ENCODE measurements at places on chromosomes 13 and 19.

GRCh38 chr19:19049406-19049805 lies 14.4 kb upstream of the SLC25A42 start:
- DNase-seq = no peak

DNA sequence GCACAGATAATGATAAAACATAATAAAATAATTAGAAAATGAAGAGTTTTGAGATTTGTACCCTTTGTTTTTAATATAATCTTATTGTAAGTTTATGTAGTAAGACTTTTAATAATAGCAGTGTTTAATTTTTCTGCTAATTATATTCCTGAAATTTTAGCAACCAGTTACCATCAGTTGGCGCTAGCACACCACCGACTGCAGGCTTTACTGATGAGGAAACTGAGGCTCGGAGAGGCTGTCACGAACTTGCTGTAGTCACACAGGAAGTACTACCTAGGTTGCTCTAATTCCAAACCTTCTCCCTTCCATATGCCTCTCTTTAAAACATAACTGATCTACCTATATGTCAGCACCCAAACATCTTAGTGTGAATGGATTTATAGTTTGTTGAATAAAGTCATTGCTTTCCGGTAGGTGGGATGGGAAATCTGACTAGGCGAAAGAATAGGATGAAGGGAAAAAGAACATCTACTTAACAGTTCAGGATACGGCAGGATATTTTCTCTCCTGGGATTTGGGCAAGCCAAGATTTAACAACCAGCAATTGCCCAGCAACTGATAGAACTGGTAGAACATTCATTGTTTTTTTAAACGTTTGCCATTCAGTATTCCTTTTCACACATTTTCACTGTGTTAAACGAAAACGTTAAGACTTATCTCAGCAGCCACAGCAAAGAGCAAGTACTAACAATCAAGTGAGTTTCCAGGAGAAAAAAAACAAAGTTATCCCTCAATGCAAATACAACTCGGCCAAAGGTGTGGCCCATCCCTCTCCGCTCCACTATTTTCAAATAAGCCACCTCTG lies 822 bp upstream of the RFXAP start:
- DNase-seq = no peak

DNA sequence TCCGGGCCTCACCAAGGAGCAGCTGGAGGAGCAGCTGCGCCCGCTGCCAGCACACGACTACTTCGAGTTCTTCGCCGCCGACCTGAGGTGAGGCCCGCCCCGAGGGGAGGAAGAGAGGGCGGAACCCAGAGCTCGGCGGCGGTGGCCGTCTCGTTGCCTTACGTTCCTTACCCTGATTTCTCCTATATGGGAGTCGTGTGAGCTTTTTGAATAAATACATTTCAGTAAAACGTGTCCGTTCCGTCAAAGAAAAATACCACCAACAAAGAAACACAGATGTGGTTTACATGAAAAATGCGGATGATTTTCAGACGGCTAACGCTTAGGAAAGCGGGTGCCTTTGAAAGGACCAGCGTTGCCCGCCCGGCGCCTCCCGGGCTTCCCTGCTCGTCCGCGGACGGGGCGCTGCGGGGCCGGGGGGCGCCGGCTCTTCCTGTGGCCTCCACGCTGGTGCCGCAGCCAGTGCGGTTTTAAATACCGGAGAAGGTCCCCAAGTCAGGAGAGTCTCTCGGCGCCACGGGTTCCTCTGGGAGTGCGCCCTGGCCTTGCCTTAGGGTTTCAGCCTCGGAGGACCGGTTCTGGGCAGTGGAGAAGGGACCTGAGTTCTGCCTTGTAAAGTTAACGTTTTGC lies 755 bp downstream of the UPF3A start:
- DNase-seq = peak; percentile 74

- DNase-seq = no peak
Measured at GRCh38 chr19:30780032-30780431, 407.8 kb downstream of the ZNF536 start.

- DNase-seq = no peak
Measured at GRCh38 chr19:24062190-24062589, 24.8 kb upstream of the ZNF254 start.

DNA sequence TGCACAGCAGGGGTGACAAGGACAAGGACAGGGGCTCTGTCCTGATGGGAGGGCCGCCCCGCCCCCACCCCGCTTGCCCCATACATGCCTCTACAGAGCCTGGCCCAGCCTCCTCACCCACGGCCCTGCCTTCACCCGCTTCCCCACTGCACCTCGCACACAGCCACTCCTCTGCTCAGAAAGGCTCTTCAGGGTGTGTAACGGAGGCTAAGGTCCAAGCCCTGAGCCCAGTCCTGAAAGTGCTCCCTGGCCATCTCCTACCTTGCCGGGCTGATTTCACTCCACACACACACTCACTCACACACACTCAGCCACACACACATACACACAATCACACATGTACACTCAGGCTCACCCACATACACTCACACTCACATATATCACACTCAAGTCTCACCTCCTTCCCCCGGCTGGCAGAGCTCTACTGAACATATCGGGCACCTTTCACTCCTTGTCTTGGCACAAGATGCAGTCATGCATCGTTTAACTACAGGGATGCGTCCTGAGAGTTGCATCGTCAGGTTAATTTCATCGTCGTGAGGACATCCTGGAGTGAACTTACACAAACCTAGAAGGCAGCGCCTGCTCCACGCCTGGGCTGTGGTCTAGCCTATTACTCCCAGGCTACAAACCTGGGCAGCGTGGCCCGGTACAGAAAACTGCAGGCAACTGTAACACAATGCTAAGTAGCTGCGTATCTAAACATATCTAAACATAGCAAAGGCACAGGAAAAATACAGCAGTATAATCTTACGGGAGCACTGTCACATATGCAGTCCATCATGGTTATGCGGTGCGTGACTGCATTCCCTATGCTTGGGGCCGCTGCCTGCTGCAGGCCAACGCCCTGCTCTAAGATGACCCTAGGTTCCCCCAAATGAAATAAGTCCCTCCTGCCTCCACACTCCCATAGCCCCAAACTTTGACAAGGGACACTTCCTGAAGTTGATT lies 13.1 kb downstream of the EPS15L1 start:
- DNase-seq = no peak

DNA sequence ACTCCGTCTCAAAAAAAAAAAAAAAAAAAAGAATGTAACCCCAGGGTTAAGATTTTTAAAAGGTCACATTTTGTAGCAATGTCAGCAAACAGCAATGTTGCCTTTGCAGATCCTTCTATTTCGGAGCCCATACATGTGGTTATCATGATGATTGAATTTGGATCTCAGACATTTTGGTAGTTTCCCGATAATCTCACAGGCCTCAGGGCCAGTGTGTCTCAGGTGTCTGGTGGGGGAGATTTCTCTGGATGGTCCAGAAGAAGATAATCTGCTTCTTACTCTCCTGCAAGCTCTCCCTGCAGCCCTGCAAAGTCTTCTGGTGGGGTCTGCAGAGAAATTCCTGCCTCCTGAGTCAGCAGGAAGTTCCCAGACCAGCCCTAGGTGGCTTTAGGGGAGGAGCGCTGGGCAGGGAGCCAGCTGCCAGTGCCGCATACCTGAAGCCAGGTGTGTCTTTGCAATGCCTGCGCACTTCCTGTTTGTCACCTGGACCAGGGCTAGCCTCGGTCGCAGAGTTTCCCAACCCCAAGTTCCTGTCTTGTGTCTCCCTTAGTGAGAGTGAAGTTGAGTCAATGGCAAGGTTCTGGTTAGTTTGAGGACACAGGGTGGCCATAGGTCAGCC lies 1.4 kb downstream of the SH2D3A start:
- no peak for DNase-seq

GRCh38 chr13:30113983-30114570 lies 193.3 kb downstream of the KATNAL1 start:
- no peak for DNase-seq

GRCh38 chr19:54893406-54893805 lies 12.5 kb upstream of the NCR1 start:
- DNase-seq = no peak

- DNase-seq = no peak
Measured at GRCh38 chr13:51834581-51835171, 10.3 kb downstream of the TMEM272 start.

- DNase-seq = no peak
Measured at GRCh38 chr13:97502181-97502580, 68.2 kb downstream of the RAP2A start.

DNA sequence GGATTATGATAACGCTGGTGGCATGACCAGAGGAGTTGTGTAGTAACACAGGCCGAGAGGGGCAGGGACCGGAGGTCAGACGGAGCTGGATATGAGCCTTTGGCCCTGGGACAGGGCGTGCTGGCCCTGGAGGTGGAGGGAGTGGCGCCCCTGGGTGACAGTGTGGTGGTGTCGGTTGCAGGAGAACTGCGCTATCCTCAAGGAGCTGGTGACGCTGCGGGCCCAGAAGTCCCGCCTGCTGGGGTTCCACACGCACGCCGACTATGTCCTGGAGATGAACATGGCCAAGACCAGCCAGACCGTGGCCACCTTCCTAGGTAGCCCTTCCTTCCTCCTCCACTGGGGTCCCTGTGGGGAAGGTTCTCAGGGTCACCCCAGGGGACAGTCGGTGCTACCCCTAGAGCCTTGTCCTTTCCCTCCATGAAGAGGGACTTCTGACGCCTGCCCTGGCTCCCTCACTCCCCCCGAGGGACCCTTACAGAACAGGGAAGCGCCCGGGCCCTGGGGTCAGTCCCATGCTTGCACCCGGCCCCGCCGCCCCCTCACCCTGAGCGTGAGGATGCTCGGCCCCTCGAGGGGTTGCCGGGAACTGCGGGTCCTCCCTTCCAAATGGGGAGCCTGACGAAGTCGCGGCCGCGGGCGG lies 12.8 kb upstream of the ZNF554 start:
- no peak for DNase-seq

- no peak for DNase-seq
Measured at GRCh38 chr13:113508521-113509254, 18.2 kb upstream of the DCUN1D2 start.

DNA sequence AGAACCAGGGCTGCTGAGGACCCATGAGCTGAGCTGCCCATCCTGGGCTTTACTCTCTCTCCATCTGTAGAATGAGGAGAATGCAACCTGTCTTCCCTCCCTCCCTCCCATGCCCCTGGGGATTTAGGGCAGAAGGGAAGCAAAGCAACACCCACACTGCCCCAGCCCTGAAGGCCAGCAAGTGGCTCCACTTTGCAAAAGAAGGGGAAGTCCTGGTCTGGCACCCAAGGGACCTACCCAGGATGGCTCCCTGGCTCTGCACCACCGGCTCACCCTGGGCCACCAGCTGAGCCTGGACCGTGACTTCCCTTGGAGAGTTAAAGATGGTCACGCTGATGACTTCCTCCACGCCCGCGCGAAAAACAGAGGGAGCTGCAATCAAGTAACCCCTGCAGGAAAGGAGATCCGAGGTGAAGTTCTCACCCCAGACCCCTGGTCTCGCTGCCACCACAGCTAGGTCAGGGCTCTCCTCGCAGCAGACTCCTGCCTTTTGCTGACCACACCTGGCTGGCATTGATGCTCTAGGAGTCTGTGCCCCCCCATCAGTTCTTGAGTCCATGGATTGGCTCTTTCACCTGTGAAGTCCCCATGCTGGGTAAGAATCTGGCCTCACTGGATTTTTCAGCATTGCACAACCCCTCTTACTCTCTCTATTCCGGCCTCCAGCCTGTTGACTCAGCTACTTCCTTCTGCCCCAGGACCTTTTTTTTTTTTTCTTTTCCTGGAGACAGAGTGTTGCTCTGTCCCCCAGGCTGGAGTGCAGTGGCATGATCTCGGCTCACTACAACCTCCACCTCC lies 4.6 kb downstream of the CPAMD8 start:
- peak; percentile 59 for DNase-seq

- DNase-seq = no peak
Measured at GRCh38 chr19:19533841-19534240, 4.2 kb upstream of the CILP2 start.

DNA sequence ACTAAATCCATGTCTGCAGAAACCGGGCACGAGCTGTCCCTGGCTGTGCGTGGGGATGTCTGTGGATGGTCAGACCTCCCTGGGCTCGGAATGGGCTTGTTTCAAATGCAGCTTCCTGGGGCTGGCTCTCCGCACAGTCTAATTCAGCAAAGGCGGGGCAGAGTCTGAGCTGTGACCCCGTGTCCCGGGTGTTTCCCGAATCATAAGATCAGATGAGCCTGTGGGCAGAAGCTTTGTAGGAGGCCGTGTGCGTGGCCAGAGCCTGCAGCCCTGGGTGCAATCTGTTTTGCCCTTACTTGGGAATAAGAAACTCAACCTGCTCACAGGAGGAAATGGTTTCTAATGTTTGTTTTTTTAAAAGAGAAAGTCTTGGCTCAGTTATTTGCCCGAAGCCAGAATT lies 13.9 kb upstream of the GNA11 start:
- no peak for DNase-seq

DNA sequence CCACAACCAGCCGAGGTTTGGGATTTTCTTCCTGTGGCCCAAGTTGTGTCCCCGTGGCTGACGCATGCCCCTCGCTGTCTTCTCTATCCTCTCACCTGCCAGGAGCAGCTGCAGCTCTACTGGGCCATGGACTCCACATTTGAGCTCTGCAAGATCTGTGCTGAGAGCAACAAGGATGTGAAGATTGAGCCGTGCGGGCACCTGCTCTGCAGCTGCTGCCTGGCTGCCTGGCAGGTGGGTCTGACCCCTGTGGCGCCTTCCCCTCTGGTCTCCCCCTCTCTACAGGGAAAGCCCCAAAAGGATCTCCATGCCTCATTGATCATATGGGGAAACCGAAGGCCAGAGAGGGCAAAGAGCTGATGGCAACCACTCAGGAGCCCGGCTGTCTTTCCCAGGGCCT lies 14.6 kb downstream of the CBLC start:
- no peak for DNase-seq

DNA sequence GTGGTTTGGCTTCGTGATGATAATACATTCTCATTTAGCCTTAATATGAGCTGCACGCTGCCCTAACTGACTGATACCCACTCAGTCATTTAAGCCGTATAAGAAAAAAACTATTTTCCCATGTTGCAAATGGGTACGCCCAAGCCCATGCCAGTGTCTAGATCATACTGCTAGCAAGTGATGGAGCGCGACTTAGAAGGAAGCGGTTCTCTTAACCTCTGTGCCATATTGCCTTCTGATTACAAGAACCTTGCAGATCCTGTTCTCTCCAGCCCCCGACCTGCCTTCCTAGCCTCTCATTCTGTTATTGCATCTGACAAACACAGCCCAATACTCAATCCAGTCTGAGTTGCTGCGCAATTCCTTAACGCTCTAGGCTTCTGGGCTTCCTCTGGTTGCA lies 603 bp downstream of the GPALPP1 start:
- no peak for DNase-seq

GRCh38 chr13:100014621-100015020 lies 33.0 kb downstream of the ZIC2 start:
- no peak for DNase-seq

- no peak for DNase-seq
Measured at GRCh38 chr13:47904891-47905290, 96.2 kb downstream of the SUCLA2 start.

DNA sequence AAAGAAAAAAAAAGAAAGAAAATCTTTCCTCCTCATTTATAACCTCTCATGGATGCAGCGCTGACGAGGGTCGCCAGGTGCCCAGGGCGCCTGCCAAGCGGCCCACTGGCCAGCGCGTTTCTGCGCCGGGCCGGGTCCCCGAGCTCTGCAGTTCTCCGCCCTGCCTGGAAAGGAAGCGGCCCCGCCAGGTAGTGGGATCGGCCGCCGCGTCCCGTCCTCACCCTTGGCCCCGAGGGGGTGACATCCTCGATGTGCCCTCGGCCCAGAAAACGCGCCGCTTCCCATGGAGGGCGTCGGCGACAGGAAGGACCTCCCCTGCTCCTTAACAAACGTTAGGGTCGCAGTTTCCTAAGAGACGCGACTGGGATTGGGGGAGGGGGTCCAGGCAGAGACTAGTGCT lies 56.9 kb downstream of the ZNF726 start:
- no peak for DNase-seq

Measured in HCEC 1CT (cell line).